NCI-H345 (cell line): ENCODE measurements at places on chromosomes 13 and 19.

DNA sequence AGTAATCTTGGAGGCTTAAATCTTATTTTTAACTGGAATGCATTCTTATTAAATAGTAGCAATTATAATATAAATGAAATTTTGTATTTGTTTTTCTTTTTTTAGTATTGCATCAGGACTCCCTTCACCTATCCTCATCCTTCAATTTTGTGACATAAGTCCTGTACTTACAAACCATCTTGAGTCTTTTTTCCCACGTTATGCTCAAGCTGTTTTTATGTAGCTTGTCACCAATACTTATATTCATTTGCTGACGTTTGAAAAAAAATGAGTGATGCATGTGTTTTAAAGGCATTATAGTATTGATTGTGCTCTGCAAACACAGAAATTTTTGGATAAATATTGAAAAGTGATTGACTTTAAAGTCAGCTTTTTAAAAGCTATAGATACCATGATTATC, 888 bp downstream of the GPR18 start:
- DNase-seq: no peak

DNA sequence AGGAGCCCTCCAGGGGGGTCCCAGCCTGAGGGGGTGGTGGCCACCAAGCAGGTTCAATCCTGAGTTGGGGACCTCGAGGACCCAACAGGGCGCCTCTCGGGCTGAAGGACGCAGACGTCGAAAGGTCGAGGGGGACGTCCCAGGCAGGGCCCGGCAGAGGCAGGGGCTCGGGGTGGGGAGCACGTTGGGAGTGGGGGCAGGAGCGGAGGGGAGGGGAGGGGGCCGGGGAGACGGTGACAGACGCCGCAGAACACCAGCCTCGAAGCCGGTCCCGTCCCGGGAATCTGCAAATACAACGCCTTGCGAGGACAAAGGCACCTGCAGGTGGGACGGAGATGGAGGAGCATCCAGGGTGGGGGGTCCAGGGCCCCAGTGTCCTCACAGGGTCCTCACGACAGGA, 4.1 kb downstream of the FGF22 start:
- no peak for DNase-seq

DNA sequence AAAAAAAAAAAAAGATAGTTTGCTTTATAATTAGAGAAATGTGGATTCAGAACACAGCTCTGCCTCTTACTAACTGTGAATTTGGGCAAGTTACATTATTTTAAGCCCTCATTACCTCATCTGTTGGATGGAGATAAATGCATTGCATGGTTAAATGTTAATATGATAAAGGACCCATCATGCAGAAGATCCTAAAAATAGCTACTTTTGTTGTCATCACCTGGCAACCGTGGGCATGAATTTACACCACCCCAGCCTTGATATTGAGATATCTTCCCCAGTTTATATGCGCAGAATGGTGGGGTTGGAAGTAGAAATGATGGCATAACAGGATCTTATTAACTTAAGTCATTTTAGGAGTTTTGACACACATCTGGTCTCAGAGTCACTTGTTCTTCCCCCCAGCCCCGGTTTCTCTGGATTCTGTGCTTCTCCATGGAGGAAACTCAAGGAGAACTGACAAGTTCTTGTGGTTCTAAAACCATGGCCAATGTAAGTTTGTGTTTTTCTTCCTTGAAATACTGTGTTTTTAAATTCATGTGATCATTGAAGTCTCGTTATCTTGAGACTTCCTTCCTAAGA, 8.9 kb downstream of the ZNF546 start:
- DNase-seq: no peak

- DNase-seq: no peak
Measured at GRCh38 chr19:39494661-39495060, 4.1 kb upstream of the DLL3 start.

DNA sequence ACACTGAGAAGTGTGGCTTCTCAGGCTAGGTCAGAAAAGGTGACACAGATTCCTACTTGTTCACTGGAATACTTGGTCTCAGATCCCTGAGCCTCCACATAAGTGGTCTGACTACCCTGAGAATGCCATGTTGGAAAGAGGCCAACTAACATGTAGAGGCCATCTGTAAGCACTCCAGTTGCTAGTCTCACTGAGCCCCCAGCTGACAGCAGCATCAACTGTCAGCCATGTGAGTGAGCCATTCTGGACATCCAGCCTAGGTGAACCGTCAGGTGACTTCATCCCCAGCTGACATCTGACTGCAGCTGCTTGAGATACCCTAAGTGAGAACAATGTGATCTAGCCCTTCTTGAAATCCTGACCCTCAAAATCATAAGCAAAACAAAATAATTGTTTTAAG, 18.1 kb upstream of the ARL11 start:
- peak; percentile 67 for DNase-seq

DNA sequence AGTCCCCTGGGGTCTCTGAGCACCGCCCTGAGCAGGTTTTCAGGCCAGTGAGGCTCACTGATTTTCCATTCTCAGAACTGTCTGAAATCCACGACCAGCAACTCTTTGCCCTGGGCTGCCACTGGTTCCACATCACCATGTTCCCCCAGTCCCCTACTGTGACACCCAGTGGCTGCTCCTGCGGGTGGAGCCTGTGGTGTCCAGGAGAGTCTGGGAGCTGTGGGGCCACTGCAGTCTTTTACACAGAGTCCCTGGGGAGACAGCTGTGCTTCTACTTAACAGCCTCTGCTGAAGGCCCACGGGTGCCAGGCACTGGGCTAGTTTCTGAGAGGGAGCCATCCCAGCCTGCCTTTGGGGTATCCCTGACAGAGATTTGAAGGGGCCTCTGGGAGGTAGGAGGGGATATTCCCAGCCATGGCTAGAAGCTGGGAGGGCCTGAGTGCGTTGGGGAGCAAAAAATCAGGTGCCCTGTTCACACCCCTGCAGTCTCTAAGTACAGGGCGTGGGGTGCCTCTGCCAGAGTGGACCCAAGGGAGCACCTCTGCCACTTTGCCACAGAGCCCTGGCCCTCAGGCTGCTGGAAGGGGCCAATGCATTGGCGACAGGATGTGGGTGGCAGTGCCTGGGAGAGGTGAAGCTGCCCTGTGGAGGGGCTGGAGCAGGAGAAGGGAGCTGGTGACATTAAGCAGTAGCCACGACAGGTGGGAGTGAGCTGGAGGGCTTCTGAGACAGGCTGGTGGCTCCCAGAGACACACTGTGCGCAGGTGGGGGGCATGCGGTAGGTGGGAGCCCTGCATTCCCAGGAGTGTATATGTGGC, 200.2 kb upstream of the ZNF536 start:
- DNase-seq: no peak

GRCh38 chr19:16033721-16034120, 42.6 kb upstream of the TPM4 start:
- DNase-seq: no peak

DNA sequence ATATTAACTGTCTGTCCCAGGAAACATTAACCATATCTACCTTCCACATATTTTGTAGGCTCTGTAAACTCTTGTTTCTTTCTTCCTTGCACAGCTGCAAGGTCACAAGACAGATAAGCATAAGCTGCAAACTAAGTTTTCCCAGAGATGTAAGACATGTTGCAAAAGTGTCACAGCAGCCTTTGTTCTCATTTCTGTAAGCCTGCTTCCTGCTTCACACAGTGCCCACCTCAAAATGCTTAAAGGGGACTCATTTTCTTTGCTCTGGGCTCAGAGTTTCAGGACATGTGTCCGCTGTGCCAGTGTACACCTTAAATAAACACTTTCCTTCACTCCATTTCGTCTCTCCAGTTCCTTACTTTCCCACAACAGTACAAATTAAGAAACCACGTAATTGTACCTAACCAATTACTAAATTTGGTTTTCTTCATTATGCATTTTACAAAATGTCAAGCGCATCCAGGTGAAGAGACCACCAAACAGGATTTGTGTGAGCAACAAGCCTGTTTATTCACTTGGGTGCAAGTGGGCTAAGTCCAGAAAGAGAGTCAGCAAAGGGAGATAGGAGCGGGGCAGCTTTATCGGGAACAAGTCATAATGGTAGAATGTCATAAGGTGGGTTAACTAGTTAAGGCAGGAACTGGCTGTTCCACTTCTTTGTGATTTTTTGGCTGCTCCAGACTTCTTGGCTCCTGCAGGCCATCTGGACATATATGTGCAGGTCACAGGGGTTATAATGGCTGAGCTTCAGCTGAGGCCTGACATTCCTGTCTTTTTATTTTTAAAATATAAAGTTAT, 12.7 kb upstream of the ZNF431 start:
- DNase-seq: no peak

DNA sequence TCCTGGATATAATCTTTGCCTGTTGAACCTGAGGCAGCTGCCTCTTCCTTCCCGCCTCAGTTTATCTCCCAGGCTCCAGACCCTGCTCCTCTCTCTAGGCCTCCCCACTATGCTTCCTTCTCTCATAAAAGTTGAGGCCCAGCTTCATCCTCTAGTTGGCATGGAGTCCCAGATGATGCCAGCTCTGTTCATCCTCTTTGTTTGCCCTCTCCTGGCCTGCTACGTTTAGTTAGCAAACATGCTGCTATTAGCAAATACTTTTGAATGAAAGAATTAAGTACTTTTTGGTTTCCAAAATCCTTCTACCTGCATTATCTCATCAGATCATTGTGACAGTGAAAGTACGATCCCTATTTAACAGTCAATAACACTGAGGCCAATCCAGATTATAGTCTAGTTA, 472.5 kb downstream of the COG6 start:
- no peak for DNase-seq

DNA sequence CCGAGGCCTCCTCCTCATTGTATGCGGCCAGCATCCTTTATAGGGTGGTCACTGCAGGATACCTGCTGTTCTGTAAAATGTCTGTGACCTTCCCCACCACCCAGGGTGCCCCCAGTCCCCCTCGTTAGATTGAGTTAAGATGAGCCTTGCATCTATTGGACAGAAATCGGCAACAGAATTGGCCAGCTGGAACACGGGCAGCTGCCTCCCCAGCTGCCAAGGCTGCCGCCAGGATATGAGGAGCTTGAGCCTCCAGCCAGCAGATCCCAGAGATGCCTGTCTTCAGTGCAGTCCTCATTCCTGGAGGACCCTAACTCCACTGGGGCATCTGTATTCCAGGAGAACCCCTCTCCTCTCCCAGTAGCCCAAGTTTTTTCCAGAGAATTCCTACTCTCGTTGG, 463.0 kb downstream of the TSHZ3 start:
- DNase-seq: no peak
